MCF 10A (cell line): ENCODE measurements at places on chromosomes 3 and 15. TPM values are rescaled to one million over a fixed set of nuclear protein-coding genes. Genes with fewer than 3 reads are reported as not detected.
A peak's percentile ranks its signal among the peaks of the same experiment; 100 is the strongest.

ZNF774 gene
- total RNA-seq, result 2.6 and 4.8 TPM in 2 replicates

GRCh38 chr3:69725994-69726571 is 13.2 kb upstream of the MITF start:
- H3K27me3 ChIP-seq, result no peaks in the 10 kb centered on the region
- DNase-seq, result no peak
- H3K27ac ChIP-seq, result no peak overlapping the region
- no peak overlapping the region for H3K4me3 ChIP-seq
- peaks cover 6% of the 10 kb centered on the region for H3K4me1 ChIP-seq

GRCh38 chr3:17686613-17687012 is 55.8 kb downstream of the TBC1D5 start:
- no peaks in the 10 kb centered on the region for H3K27me3 ChIP-seq
- H3K4me1 ChIP-seq, result peaks cover 5% of the 10 kb centered on the region
- no peaks in the 10 kb centered on the region for H3K36me3 ChIP-seq

DNA sequence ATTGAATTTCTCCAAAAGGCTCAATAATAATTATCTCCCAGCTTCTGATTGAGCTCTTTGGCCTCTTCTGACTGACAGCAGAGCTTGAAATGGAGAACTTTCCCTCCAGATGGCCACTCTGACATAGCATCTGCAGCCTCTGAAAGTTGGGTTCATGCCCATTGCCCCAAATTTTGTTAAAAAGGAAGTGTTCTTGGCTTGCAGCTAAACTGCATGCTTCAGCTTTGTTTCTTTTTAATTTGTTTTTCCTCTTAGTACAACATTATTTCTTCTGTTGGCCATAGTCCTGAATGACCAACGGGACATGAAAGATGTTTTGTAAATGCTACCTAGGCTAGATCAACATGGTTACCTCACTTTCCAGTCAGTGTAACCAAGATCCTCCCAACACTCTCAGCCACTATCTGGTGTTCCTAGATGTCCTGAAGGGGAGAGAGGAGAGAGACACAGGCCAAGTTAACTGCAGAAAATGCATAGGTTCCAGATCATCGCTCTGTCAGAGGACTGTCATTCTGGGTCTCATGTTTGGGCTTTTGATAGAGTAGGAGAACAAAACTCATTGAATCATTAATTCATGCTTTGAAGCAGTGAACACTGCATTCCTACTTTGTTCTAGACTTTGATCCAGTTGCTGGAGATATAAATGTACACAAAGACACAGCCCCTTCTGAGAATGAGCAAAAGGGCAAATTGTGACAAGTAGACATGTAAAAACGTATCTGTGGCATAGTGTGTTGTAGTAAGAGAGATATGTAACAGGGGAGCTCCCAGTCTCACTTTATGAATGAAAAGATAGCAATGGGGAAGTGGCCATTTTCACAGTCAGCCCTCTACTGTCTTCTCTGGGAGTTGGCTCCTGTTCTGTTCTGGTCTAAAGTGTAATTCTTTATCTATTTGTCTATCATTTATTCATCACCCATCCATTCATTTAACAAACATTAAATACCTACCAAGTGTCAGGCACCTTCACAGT is 156.2 kb downstream of the ZNF621 start:
- no peak for DNase-seq
- no peak overlapping the region for H3K4me3 ChIP-seq
- H3K27me3 ChIP-seq, result no peaks in the 10 kb centered on the region
- H3K27ac ChIP-seq, result peak overlapping the region; percentile 50
- H3K36me3 ChIP-seq, result no peaks in the 10 kb centered on the region

ACP3 gene
- not detected in 2 replicates for total RNA-seq

DNA sequence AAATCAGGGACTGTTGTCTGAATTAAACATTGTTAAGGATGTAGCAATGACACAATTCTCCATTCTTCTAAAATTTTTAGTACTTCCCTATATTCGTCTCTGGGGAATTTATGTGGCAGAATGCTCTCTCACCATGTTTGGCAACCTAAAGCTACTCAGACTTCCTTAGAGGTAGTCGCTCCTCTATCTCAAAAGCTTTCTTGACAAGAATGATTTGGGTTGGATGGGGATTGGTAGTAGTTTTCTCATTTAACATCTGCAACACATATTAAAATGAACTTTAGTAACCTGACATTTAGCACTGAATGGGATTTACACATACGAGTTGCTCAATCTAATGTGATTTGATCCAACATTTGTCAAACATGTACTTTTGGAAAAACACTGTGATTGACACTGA is 233.3 kb downstream of the RBMS3 start:
- H3K4me3 ChIP-seq, result no peak overlapping the region
- H3K36me3 ChIP-seq, result peaks cover 11% of the 10 kb centered on the region
- no peak overlapping the region for H3K27ac ChIP-seq
- H3K4me1 ChIP-seq, result peaks cover 34% of the 10 kb centered on the region
- DNase-seq, result peak; percentile 35

DNA sequence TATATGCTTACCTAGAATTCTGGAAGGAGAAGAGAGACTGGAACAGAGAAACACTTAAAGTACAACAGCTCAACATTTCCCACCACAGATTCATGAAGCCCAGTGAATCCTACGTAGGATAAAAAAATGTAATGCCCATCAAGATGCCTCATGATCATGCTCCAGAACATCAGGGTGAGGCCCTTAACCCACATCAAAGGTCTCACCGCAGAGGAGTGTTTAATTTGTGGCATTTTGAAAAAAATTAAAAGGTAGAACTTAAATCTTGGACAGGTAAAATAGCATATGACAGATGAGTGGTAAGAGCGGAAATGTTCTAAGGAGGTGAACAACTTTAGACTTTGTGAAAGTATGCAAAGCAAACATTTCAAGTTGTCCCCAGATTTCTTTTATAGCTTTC is 9.7 kb upstream of the SLC6A20 start:
- H3K27ac ChIP-seq, result no peak overlapping the region
- H3K36me3 ChIP-seq, result no peaks in the 10 kb centered on the region
- DNase-seq, result no peak
- no peaks in the 10 kb centered on the region for H3K27me3 ChIP-seq
- H3K4me3 ChIP-seq, result no peak overlapping the region

DNA sequence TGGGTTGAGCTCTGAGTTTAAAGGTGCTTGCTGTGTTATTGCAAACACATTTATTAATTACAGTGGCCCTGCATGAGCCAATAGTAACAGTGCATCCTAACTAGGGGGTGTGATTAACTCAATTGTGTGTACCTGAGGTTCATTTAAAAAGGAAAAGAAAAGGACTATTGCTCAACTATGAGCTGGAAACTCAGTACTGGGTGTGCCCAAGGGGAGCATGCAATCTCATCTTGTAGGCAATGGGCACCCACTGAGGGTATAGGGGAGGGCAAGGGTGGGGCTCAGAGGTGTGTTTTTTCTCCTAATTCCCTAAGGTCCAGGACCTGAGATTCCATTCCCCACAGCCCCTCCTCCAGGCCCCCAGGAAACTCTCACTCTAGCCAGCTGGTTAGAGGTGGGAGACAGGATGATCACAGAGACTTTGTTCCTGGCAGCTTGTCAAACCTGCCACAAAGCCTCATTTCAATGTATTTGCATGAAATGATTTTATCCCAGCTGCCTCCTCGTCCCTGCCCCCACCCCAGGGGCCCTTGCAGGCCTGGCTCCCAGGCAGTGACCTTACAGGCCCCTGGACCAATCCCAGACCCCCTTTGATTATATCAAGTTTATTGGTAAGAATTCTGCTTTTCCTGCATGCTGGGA is 220.7 kb downstream of the TBC1D2B start:
- peak; percentile 52 for DNase-seq
- no peak overlapping the region for H3K4me3 ChIP-seq
- peaks cover 8% of the 10 kb centered on the region for H3K4me1 ChIP-seq
- peaks cover 4% of the 10 kb centered on the region for H3K36me3 ChIP-seq
- H3K27ac ChIP-seq, result peak overlapping the region; percentile 44

SAMMSON gene
- not detected in 2 replicates for total RNA-seq

DNA sequence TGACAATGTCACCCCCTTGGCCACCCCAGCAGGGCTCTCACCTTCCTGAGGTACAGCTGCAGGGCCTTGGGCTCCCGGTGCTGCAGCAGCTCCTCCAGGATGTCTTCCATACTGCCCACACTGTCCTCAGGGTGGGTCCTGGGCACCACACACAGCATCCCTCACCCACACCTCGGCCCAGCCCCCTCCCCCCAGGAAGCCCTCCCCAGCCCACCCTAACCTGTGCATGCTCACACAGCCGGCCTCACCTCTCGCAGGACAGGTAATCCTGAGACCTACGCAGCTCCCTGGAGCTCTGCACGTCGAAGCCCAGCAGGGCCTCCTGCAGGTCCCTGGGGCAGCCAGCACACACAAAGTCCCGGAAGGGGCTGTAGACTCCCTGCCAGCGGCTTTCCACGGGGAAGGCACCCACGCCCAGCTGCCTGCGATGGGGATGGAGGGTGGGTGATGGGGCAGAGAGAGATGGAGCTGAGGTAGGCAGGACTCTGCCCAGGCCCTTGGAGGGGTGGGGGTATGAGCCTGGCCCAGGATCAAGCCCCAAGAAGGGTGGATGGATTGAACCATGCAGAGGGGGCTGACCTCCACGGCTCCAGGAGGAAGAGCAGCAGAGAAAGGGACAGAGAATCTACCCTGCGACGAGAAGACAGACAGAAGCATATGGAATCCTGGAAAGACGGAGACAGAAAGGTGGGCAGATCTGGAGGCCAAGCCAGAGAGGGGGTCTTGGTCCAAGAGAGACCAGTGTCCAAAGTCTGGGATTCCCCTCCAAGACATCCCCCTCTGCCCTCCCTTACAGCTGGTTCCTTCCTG is 16.7 kb downstream of the ALS2CL start:
- H3K36me3 ChIP-seq, result peaks cover 54% of the 10 kb centered on the region
- no peak overlapping the region for H3K27ac ChIP-seq
- H3K27me3 ChIP-seq, result no peaks in the 10 kb centered on the region
- H3K4me1 ChIP-seq, result no peaks in the 10 kb centered on the region
- no peak overlapping the region for H3K4me3 ChIP-seq

DAZL gene
- total RNA-seq, result not detected in 2 replicates

CLRN1 gene
- not detected in 2 replicates for total RNA-seq

DNA sequence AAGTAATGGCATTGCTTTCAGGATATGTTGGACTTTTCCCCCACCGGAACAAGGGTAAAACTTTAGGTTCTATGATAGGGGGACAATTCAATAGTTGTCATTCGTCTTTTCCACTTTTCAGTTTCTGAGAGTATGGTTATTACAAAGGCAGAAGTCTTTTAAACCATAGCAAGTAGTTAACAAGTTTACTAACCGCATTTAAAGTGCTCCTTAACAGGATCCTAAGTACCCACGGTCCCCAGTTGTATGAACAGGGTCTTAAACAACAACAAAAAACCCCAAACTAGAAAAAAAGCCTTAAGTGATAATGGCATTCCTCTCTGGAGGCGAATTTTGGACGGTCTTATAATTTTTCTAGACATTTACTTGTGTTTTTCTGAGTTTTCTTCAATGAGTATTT is 831 bp downstream of the IFT57 start:
- H3K4me1 ChIP-seq, result peaks cover 31% of the 10 kb centered on the region
- peak overlapping the region; percentile 100 for H3K27ac ChIP-seq
- no peak for DNase-seq
- no peaks in the 10 kb centered on the region for H3K27me3 ChIP-seq
- H3K36me3 ChIP-seq, result no peaks in the 10 kb centered on the region

DNA sequence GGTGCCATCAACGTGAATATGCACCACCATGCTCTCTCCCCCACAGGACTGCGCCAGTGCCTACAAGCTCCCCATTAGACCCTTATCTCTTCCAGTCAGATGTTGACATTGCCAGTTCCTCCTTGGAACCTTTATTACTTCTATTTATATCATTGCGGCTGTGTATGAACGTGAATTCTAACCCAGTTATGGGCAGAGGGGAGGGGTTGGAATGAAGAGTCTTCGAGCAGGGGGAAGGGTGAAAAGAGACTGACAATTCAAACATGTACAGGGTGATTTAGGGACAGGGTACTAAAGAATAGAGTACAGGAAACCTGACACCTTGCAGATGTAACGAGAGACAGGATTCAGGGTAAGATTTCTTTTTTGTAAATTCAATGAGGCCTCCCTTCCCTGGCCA is 41.8 kb upstream of the ST6GAL1 start:
- no peaks in the 10 kb centered on the region for H3K4me1 ChIP-seq
- no peak overlapping the region for H3K4me3 ChIP-seq
- H3K27ac ChIP-seq, result no peak overlapping the region
- H3K27me3 ChIP-seq, result peaks cover 12% of the 10 kb centered on the region
- no peak for DNase-seq
- no peaks in the 10 kb centered on the region for H3K36me3 ChIP-seq

GRCh38 chr15:101133751-101134261 is 118.0 kb downstream of the CHSY1 start:
- no peaks in the 10 kb centered on the region for H3K27me3 ChIP-seq
- H3K36me3 ChIP-seq, result no peaks in the 10 kb centered on the region
- H3K4me1 ChIP-seq, result peaks cover 8% of the 10 kb centered on the region
- no peak overlapping the region for H3K4me3 ChIP-seq
- DNase-seq, result no peak
- H3K27ac ChIP-seq, result no peak overlapping the region

DNA sequence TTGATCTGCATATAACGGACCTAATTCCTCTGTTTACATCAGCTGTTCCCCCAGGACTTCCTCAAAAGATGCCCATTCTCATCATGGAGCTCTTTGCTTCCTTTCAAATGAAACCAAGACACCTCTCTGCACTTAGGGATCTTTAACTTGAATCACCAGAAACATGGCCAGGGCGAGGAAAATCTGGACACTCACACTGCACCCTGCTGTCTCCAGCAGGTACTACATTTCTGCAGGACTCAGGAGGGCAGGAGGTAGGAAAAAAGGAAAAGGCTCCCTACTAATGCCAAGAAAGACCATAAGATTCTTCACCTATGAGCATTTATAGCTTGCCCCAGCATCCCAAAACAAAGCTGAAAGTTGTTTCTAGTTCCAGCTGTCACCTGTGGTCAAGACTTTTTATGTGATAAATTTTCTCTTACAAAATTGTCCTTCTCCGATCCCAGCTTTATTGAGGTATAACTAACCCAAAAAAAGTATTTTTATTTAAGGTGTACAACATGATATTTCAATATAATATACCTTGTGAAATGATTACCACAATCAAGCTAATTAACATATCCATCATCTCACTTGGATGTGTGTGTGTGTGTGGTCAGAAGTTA is 87.3 kb upstream of the C15orf61 start:
- no peaks in the 10 kb centered on the region for H3K36me3 ChIP-seq
- no peak overlapping the region for H3K27ac ChIP-seq
- no peaks in the 10 kb centered on the region for H3K4me1 ChIP-seq
- H3K4me3 ChIP-seq, result no peak overlapping the region
- peak; percentile 54 for DNase-seq

SEMA7A gene
- 0.81 and 1.6 TPM in 2 replicates for total RNA-seq

GRCh38 chr3:9439331-9439730 is 41.9 kb downstream of the SETD5 start:
- no peaks in the 10 kb centered on the region for H3K4me1 ChIP-seq
- H3K36me3 ChIP-seq, result peaks cover 98% of the 10 kb centered on the region
- H3K27me3 ChIP-seq, result no peaks in the 10 kb centered on the region
- H3K4me3 ChIP-seq, result no peak overlapping the region

DNA sequence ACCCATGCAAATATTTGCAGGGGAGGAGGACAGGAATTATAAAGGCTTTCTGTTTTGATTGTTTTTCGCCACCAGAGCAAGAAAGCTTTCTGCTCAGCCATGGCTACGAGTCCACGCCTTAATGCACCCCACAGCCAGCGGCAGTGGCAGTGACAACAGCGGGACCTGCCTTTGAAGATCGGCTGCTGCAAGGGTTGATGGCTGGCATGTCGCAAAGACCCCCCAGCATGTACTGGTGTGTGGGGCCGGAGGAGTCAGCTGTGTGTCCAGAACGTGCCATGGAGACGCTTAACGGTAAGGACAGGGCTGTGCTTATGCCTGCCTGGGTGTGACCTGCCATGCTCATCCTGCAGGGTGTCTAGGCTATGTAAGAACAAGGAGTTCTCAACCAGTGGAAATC is 5.3 kb downstream of the LRRK1 start:
- DNase-seq, result no peak
- peaks cover 19% of the 10 kb centered on the region for H3K4me1 ChIP-seq
- H3K27me3 ChIP-seq, result no peaks in the 10 kb centered on the region
- peaks cover 26% of the 10 kb centered on the region for H3K36me3 ChIP-seq
- no peak overlapping the region for H3K4me3 ChIP-seq
- H3K27ac ChIP-seq, result no peak overlapping the region

TRPM1 gene
- total RNA-seq, result not detected in 2 replicates
